ENCODE measurements at places on chromosomes 6 and 20. TPM values are rescaled to one million over a fixed set of nuclear protein-coding genes. Genes with fewer than 3 reads are reported as not detected.

DNA sequence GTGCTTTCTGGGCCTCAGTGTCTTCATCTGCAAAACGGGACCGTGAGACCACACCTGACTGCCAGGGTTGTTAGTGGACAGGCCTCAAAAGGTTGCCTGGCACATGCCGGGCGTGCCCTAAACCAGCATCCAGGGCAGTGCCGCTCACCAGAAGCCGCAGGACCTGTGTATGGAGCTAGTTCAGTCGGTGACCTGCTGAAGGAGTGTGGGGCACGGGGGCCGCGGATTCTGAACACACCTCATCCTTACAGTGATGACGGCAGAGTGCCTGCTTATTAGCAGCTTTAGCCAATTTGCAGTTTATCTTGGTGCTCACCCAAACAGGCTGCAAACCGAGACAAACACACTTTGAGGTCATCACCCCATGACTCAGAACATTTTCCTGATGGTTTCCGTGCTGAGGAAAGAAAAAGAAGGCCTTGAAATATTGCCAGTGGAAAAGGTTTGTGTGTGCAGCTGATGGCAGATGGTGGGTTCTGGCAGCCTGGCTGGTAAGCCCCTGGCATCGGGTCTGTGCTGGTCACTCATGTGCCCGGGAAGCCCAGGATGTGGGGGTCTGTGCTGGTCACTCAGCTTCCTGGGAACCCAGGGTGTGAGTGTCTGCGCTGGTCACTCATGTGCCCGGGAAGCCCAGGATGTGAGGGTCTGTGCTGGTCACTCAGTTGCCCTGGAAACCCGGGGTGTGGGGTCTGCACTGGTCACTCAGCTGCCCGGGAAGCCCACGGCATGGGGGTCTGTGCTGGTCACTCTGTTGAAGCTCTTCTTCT lies 153.8 kb downstream of the ERMARD start:
- peak; percentile 65 for DNase-seq

DNA sequence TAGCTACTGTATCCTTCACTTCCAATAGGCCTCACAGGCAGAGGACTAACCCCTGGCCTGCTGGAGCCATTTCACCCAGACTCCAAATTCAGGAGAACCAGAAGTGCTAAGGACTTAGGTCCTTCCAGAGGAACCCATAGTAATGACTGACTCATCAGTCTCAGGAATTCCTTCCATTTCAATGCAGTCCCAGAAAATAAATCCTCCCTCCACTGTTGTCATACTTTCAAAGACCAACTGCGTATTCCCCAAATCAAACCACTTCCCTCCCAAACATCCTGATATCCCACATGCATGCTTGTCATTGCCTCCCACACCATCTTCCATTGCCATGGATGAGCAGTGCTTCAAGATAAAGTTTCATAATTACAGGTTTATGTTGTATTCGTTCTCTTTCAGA lies 31.8 kb upstream of the NT5E start:
- no peak for DNase-seq

PDYN gene
- not detected for total RNA-seq

DNA sequence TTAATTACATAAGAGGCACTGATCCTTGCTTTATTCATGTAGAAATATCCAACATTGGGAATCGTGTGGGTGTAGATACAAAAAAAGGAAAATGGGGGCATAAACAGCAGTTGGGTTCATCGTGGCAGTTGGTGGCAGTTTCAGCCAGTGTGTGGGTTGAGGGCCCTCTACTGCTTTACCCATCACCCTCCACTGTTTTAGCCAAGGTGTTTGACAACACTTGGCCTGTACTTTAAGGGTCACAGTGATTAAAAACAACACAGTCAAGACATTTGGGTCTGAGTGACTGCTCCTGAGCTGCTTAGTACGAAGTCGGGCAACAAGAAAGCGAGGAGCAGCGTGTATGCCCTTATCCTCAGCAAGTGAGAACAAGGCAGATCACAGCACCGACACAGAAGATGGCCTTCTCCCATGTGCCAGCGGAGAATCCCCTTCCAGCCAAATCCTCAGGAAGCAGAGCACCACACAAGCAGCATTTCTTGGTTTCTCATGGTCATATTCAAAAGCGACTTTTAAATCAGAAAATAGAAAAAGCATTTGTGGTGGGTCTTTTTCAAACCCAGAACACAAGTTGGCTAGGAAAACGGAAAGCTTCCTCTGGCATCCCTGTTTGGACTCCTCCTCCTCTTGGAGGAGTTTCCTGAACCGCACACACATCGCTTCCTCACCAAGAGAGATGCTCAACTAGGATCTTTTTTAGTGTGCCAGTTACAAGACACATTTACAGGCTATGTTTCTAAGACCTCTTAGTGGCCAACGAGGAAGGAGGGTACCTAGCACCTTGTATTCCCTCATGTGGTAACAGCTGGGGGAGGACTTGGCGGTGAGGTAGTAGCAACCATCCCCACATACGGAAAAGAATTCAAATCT lies 23.5 kb downstream of the EIF2S2 start:
- no peak for DNase-seq

DNA sequence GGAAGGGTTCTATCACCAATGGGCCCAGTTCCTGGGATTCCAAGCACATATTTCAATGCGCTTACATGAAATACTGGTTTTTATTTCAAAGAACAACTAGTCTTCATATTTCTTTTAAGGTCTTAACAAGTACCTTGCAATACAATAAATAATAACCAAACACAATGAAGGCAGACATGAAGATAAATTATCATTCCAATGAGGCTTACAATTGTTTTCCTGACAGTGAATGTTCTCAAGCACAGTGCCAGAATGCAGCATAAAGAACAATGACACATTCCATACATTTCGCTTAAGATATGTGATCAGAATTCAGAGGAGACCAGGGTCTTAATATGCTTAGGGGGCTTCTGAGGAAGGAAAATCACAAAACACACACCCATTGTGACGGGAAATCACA lies 26.3 kb downstream of the RAMACL start:
- no peak for DNase-seq

TINAG gene
- not detected for total RNA-seq

SEMG1 gene
- not detected for total RNA-seq

DNA sequence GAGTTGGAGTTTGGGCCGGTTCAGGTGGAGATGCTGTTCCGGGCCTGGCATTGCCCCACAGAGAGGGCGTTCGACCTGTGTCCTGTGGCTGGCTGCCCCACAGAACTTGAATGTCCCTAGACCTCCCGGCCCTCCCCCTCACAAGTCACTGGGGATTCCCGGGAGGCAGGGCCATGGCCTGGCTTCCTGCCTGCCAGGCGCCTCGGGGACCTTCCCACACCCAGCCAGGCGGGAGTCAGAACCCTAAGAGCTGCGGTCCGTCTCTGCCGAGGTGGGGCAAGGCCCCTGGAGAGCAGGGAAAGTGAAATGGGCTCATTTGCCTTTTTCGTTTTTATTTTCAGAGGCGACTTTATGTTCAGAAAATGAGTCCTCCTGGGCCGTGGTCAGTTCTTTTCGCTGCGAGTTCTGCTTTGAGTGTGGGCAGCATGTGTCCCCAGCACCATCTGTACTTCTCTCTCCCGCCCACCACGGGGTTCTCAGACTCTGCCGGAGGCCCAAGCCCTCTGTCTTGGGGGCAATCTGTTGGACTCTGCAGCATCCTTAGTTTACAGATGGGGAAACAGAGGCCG lies 8.5 kb downstream of the RBM38 start:
- DNase-seq, result no peak

DNA sequence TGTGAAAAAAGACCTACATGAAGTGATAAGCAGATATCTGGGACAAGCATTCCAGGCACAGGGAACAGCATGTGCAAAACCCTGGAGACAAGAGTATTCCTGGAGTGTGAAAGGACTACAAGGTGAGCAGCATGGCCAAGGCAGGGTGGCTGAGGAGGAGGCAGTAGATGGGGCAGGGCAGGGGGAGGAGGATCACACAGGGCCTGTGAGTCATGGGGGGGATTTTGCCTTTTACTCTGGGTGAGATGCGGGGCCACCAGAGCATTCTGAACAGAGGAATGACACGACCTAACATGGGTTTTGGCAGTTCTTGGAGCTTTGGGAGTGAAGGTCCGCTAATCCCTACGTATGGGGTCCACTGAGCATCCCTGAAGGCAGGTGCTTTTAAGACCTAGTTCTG lies 69.8 kb upstream of the CCN6 start:
- no peak for DNase-seq

DNA sequence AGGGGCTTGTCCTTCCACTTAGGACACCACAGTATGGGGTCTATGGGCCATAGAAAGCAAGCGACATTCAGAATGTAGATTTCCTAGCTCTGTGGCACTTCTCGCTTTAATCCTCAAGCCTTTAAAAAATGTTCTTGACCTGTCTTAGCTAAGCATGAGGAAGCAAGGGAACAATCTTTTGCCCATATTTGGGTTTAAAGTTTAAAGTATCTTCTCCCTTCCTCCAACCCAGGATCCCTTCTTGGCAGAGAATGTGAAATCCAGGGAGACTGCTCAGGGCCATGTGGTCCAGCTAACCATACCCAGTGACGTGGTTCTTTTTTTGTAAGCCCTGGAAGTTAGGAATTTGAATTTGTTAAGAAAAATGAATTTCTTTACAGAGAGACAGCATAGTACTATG lies 289.9 kb downstream of the BTBD9 start:
- DNase-seq, result peak; percentile 38

- no peak for DNase-seq
Measured at GRCh38 chr20:654417-654750, 1.4 kb upstream of the SRXN1 start.

DNA sequence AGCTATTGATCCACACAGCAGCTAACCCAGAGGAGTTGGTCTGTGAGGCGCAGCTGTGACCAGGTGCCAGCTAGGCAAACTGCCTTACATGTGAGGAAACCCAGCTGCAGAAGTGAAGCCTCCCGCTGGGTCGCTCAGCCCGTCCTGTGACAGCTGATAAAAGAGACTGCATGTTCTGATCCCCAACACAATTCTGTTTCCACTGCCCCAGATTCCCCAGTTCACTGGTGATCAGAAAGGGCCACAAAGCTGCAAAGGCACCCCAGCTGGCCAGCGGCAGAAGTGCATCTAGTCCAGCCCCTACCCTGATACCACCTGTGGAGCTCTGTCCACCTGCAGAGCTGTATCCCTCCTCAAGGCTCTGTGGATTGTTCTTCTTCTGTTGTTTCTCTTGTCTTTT lies 64.5 kb downstream of the CTNNBL1 start:
- DNase-seq, result no peak

All from H4 (cell line).